Activated CD4-positive, alpha-beta T cell treated with anti-CD3 and anti-CD28 coated beads, Interleukin-2, amount 10 ng/mL, durations not matched to agents 24 days and 14 days (primary cell): ENCODE measurements at places on chromosomes 12 and 14. TPM values are rescaled to one million over a fixed set of nuclear protein-coding genes. Genes with fewer than 3 reads are reported as not detected.

DNA sequence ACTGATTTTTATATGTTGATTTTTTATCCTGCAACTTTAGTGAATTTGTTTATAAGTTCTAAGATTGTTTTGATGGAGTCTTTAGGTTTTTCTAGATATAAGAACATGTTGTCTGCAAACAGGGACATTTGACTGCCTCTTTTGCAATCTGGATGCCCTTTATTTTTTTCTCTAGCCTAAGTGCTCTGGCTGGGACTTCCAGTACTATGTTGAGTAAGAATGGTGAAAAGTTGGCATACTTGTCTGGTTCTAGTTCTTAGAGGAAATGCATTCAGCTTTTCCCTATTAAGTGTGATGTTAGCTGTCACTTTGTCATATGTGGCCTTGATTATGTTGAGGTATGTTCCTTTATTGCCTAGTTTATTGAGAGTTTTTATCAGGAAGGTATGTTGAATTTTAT is 68.1 kb downstream of the ERC1 start:
- no peak overlapping the region for H3K4me3 ChIP-seq
- no peak for DNase-seq
- no peaks in the 10 kb centered on the region for H3K27me3 ChIP-seq
- H3K36me3 ChIP-seq: peaks cover 34% of the 10 kb centered on the region
- no peaks in the 10 kb centered on the region for H3K4me1 ChIP-seq

DNA sequence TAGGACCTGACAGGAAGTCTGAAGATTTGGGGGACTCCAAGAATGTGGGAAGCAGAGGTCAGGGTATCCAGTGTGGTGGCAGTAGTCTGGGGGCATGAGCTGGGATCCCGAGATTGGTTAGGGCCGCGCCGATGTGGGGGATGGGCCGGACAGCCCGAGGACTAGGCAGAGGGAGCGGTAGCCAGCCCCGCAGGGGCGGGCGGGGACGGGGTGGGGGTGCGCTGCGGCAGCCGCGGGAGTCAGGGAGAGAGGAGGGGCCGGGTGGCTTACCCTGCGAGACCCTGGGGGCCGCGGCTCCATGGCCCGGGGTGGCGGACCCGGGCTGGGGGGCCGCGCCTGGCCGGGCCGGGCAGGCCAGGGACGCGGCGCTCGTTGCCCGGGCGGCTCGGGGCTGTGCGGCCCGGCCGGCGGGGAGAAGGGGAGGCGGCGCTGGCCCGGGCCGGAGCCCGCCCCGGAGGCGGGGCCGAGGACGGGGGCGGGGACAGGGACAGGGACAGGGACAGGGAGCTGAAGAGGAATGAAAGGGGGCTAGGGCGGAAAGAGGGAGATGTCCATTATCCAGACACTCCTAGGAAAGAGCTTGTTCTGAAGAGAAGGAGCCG is 5.6 kb downstream of the ZNF385A start:
- H3K4me3 ChIP-seq: peak overlapping the region; percentile 75
- peak; percentile 84 for DNase-seq
- no peaks in the 10 kb centered on the region for H3K36me3 ChIP-seq
- no peak overlapping the region for H3K27ac ChIP-seq
- H3K27me3 ChIP-seq: peaks cover 8% of the 10 kb centered on the region

NRL gene
- 0.96 and 1.2 TPM in 2 replicates for total RNA-seq

GRCh38 chr12:117499759-117500485 is 138.5 kb upstream of the NOS1 start:
- no peaks in the 10 kb centered on the region for H3K4me1 ChIP-seq
- H3K27me3 ChIP-seq: no peaks in the 10 kb centered on the region
- no peak for DNase-seq
- no peaks in the 10 kb centered on the region for H3K36me3 ChIP-seq
- H3K27ac ChIP-seq: no peak overlapping the region
- no peak overlapping the region for H3K4me3 ChIP-seq

DNA sequence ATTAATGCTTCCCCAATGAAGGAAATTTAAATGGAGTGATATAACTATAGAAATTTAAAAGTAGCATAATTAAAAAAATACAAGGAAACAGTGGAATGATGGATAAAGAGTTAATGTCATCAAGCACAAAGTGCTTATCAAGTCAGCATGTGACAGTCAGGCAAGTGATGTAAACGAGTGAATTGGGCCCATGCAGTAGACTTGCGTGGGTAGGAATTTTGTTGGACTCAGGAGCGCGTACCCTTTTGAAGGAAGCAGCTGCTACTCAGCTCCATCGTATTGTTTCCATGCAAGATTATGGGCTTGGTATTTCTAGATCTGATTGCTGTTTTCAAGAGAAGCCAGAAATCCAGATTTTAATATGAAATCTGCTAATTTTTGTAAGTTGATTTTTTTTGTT is 4.4 kb upstream of the DYRK4 start:
- peaks cover 27% of the 10 kb centered on the region for H3K36me3 ChIP-seq
- H3K27me3 ChIP-seq: no peaks in the 10 kb centered on the region
- H3K4me1 ChIP-seq: peaks cover 5% of the 10 kb centered on the region
- no peak for DNase-seq
- no peak overlapping the region for H3K27ac ChIP-seq

GRCh38 chr14:52366796-52367315 is 52.7 kb downstream of the PTGER2 start:
- H3K27me3 ChIP-seq: no peaks in the 10 kb centered on the region
- H3K36me3 ChIP-seq: peaks cover 1% of the 10 kb centered on the region
- no peak overlapping the region for H3K27ac ChIP-seq
- no peak overlapping the region for H3K4me3 ChIP-seq

DNA sequence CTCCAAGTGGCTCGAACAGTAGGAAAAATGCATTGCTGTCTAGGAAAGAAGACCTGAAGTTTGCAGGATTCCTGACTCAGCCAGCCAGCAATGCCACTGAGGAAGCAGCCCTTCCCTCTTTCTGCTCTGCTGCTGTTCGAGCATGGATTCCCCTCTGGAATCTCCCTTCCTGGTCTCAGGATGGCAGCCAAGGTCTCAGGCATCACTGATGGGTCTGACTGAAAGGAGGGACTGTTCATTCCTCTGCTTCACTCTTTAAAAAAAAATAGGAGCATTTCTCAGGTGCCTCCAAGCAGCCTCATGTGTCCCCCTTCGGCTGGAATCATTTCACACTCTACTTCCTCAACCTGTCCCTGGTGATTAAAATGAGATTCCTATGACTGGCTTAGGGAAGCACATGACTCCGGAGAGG is 62.4 kb downstream of the SLC15A4 start:
- no peak for DNase-seq
- H3K4me1 ChIP-seq: no peaks in the 10 kb centered on the region
- no peak overlapping the region for H3K4me3 ChIP-seq
- H3K27ac ChIP-seq: no peak overlapping the region
- no peaks in the 10 kb centered on the region for H3K36me3 ChIP-seq
- H3K27me3 ChIP-seq: no peaks in the 10 kb centered on the region
